ENCODE measurements at places on chromosomes 7 and 10.

- no peak for DNase-seq
Observed at GRCh38 chr7:136194878-136195277, 217.7 kb upstream of the MTPN start.

DNA sequence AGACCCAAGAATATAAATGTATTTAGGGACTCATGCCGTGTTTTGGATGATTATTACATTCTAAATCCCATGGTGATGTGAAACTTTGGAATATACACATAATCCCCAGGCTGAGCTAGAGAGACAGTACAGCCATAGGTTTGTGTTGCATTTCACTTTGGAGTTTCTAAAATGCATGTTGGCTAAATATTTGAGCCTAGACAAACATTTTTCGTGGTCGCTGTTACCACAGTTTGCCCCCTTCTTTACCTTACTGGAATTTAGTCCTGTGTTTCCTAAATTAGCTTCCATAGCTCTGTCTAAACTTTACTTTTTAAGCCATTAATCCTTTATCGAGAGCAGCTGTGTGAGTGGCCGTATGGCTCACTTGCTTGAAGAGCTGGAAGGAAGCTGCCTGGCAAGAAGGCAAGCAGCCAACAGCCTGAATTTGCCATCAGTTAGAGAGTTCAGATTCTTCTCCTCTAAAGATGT lies 192.0 kb downstream of the BICC1 start:
- no peak for DNase-seq

DNA sequence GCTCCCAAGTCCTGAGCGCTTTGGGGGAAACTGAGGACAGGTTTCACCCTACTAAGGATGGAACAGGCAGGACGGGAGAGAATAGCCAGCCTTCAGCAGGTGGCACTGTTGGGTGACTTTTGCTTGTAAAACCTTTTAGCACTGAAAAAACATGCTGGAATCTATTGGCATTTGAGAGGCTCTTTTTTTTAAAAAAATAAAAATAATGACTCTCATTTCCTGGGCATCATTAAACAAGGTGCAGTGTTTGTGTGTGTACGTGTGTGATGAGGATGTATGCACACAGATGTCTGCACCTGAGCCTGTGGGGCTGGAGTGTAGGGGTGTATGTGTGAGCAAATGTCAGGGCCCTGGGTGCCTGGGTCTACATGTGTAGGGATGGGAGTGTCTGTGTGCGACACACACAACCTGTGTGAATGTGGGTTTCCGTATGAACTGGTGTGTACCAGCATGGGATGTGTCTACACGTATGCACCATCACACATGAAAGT lies 177.9 kb downstream of the RPS24 start:
- DNase-seq: peak; percentile 29

- no peak for DNase-seq
Observed at GRCh38 chr7:79683185-79683890, 229.9 kb upstream of the MAGI2 start.

DNA sequence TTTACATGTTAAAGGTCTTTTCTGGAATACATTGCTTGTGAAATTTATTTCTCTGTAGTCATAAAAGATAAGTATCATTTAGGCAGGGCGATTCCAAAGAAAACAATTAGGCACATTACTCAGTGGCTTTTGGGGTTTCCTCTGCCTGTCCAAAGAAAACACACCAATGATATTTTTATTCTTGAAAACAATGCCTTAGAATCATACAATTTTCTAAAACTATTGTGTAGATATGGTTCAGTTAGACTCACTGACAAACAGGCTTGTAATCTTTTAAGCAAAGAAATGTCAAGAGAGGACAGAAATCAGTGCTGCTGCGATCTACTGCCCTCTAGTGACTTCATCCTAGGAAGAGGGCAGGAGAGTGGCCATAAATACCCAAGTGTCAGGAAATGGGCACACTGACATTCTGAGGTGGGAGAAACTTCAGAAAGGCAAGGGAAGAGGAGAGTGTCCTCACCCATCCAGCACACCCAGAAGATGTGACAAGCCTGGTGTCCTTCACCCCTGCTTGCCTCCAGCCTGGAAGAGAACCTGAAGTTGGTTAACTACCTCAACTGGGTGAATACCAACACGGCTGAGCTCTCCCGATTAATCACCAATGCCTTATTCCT lies 120.5 kb downstream of the GALNT11 start:
- DNase-seq: peak; percentile 70

GRCh38 chr7:32479574-32480200 lies 10.5 kb downstream of the LSM5 start:
- DNase-seq: peak; percentile 56

DNA sequence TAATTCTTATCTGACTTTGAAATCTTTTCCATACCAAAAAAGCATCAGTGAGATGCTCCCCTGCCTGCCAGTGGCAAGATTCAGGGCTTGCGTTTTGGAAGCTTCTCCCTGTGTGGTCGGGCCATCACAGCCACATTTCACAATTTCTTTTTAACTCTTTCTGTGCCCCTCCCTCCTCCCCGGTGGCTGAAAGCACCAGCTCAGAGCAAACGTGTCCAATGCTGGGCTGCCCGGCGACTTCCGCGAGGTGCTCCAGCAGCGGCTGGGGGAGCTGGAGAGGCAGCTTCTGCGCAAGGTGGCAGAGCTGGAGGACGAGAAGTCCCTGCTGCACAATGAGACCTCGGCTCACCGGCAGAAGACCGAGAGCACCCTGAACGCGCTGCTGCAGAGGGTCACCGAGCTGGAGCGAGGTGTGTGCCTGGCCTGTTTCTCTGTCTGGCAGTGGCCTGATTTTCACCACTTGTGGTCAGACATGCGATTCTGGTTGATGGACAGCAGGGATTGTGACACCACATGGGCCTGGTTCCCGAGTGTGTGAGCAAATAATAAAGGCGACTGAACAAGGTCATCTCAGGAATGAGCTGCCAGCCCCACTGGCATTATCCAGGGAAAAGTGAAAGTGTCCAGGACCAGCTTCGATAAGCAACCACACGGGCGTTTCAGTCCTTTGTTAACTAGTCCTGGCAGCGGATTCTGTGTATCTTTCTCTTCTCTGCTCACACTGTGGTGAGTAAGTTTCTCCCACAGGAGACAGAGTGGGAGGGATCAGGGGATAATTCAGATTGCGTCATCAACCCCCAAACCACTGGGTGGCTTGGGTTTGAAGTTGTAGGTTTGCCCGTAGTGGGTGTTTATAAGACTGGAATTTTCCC lies 2.6 kb downstream of the NPTX2 start:
- no peak for DNase-seq

DNA sequence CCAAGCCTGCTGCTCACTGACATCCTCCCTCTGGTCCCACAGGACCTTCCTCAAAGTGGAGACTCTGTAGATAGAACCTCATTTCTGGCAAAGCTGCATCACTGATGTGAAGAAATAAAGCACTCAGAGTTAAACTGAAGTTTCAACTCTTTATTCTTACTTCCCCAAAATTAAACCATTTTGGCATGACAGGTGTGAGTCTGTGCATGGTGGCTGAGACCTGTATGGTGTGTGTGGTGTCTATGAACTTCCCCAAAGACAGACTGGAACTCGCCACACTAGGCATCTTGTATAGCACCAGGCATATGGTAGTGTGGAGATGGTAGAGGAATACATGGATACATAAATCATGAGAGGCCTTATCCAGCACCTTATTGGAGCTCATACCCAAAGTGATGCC lies 6.6 kb upstream of the WDFY4 start:
- DNase-seq: no peak

- no peak for DNase-seq
Observed at GRCh38 chr10:73211106-73211811, 35.8 kb downstream of the DNAJC9 start.

DNA sequence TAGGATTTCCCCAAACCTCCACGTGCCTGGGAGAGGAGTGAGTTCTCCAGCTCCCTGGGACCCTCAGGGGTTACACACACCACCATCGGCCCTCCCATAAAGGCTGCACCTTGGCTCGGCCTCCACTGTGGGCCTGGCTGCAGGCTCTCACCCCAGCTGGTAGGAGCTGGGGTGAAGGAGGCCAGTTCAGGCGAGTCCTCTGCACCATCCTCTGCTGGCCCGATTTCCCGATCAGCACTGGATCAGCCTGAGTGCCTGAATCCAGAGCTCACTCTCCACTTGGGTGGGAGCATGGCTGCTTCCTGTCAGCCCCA lies 115.1 kb upstream of the RET start:
- no peak for DNase-seq

DNA sequence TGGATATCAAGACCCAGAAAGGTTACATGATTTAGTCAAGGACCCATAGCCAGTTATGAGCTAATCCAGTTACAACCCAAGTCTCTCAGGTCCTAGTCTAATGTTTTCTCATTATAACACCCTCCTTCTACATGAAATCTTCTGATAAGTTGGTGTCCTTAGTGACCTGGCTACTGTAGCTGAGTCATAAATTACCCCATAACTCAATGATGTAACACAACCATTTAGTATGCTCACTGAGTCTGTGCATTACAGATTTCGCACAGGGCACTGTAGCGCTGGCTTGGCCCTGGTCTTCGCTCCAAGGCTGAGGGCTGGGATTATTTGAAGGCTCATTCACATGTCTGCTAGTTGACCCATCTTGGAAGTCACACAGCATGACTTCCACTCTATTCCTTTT lies 36.0 kb upstream of the GLCCI1 start:
- DNase-seq: no peak

GRCh38 chr10:106183041-106183440 lies 981.5 kb downstream of the SORCS1 start:
- no peak for DNase-seq

DNA sequence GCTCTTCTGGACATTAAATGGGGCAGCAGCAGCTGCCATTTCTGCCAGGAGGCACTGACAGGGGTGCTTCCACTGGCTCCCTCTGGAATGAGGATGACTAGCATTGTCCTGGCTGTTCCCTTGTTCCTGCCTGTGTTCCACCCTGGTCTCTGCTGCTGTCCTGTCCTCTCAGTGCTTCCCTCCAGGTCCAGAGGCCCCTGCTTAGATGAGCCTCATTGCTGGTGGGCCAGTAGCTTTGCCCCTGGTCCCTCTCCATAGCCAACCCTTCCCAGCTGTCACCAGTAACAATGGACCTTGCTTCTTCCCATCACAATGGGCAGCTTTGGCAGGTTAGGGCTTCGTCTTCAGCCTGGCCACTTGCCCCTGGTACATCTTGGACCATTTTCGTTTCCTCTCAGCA lies 561.1 kb downstream of the TCERG1L start:
- DNase-seq: no peak

DNA sequence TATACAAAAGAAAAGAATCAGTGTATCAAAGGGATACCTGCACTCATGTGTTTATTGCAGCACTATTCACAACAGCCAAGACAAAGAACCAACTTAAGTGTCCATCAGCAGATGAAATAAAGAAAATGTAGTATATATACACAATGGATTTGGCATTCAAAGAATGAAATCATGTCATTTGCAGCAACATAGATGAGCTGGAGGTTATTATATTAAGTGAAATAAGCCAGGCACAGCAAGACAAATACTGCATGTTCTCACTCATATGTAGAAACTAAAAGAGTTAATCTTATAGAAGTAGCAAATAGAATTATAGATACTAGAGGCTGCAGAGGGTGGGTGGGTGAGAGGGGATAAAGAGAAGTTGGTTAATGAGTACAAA lies 28.3 kb downstream of the CNOT4 start:
- no peak for DNase-seq

DNA sequence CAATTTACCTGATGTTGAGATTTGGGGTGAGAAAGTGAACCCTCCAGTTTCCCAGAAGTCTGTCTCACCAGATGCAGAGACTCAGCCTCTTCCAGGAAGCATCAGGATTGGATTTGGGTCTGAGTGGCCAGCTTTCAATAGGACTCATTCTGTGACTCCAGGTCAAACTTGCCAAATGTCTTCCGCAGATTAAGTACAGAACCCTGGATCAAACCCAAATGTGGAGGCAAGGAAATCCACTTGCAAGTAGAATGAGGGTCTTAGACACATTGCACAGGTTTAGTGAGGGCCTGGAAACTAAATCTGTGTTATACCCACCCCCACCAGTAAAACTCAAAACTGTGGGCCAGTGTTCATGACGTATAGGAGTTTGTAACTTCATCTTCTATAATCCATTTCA lies 372.2 kb upstream of the MGMT start:
- DNase-seq: no peak
